Breast epithelium (tissue), 4 donors: ENCODE measurements at places on chromosomes 1 and 21.

DNA sequence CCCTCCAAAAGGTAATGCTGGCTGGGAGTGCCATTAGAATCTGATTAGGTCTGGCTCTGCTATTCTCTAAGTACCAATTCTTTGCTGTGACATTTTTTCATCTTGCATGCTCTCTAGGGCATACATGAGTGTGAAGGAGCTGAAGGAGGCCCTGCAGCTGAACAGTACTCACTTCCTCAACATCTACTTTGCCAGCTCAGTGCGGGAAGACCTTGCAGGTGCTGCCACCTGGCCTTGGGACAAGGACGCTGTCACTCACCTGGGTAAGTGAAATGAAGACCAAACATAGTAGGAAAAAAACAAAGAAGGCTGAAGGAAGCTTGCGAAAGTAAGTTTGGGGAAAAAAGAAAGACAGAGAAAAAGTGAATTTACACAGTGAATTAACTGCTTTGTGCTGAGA lies 207.9 kb downstream of the PAPPA2 start:
- DNase-seq: no peak

GRCh38 chr1:151196292-151196800 lies 2.0 kb upstream of the PIP5K1A start:
- no peak for DNase-seq

GRCh38 chr1:205054013-205054412 lies 11.0 kb downstream of the CNTN2 start:
- no peak for DNase-seq

DNA sequence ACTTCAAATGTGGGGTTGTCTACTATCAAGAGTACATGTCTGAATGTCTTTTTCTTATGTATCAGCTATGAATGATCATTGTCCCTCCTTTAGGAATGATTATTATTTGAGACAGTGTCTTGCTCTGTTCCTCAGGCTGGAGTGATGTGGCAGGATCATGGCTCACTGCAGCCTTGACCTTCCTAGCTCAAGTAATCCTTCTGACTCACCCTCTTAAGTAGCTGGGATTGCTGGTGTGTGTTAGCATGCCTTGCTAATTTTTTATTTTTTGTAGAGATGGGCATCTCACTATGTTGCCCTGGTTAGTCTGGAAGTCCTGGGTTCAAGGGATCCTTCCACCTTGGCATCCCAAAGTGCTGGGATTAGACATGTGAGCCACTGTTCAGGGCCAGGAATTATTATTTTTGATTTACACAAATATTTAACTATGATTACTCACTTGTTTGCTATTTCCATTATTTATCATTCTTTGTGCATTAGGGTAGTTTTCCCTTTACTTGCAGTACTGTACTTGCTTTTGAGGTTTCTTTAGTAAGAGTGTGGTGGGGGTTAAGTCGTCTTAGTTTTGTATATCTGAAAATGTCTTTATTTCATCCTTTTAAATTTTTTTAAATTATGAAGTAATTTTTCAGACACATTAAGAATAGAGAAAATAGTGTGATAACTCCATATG lies 12.8 kb downstream of the S100A7 start:
- no peak for DNase-seq

- peak; percentile 86 for DNase-seq
Observed at GRCh38 chr1:153880962-153881361, 41.8 kb downstream of the GATAD2B start.

DNA sequence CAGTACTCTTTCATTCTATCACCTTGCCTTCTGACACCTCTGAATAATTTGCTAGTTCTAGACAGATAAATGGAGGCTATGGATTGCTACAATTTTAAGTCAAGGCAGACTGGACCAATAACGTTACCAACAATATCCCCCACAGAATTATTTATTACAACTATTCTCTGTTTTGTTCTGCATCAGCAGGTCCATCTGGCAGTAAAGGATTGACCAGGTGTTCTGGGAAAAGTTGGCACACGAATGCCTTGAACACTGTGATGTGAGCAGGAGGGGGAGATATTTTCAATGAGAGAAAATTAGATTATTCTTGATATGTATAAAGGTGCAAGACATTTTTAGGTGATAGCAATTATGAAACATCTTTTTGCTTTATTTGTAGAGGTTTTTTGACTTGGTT lies 718.8 kb upstream of the TMPRSS15 start:
- DNase-seq: no peak

DNA sequence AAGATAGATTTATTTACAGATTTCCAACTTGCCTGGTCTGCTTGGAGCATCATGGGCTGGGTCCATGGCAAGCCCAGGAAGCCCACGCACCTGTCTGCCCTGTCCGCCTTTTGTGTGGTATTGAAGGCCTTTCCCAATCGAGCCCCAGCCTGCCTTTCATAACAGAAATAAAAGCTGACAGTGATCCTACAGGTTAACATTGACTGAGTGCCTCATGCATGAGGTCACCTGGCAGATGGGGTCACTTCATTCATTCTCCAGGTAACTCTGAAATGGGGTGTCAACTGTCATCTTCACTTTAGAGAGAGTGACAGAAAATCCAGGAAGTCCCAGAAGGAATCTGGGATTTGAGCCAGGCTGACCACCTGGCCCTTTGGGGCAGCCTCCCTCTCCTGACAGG lies 36.3 kb upstream of the CASZ1 start:
- no peak for DNase-seq

DNA sequence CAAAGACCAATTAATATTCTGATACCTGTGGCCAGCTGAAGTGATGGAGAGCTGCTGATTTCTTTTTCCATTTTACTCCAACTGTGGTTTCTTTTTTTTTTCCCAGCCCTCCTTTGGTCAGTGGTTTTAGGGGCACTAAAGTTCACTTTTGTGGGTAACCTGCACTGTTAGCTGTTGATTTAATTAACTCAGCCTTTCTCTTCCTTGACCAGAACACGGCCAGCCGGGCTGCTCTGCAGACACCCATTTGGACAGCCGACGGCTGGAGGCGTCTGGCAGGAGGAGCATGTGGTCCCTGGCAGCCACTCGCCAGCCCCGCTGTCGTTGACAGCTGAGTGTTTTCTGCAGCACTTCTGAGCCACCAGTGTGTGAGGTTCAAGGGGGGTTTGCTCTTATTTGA lies 136.2 kb upstream of the RUNX3 start:
- DNase-seq: no peak

- no peak for DNase-seq
Observed at GRCh38 chr1:225608014-225608796, 44.7 kb downstream of the ENAH start.

DNA sequence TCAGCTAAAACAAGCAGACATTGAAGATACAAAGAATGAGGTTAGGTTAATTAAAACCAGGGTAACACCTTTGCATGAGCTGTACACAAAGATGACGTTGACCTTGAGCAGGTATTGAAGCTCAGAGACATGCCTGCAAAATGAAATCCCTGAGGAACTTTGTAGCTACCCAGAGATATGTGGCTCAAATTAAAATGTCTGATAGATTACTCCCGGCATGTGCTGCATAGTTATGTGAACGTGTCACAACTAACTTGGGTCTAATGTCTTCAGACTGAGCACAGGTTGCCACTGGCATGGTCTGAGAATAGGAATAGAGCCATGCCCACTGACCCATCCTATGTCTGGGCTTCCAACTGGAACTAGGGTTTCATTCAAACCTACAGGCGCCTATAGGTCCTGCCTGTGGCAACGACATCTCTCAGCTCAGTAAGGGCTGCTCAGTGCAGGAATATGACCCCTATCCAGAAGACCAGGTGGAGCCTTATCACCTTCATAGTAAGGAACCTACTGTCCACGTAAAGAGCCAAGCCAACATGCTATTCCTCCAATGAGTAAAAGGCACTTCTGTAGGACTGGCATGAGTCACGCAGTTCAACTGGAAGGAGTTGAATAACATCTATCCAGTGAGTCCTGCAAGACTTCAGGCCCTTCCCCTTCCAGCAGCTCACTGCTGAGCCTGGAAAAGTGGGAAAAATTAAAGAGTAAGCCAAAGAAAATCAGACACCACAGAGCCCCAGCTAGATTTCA lies 60.7 kb downstream of the PRKAB2 start:
- DNase-seq: no peak

GRCh38 chr1:115430441-115431158 lies 92.6 kb upstream of the NGF start:
- no peak for DNase-seq

GRCh38 chr1:17696417-17697301 lies 58.5 kb upstream of the ACTL8 start:
- peak; percentile 29 for DNase-seq

- DNase-seq: no peak
Observed at GRCh38 chr1:110336300-110337039, 2.7 kb upstream of the RBM15 start.

- no peak for DNase-seq
Observed at GRCh38 chr21:24716281-24716918, 890.9 kb downstream of the MRPL39 start.

DNA sequence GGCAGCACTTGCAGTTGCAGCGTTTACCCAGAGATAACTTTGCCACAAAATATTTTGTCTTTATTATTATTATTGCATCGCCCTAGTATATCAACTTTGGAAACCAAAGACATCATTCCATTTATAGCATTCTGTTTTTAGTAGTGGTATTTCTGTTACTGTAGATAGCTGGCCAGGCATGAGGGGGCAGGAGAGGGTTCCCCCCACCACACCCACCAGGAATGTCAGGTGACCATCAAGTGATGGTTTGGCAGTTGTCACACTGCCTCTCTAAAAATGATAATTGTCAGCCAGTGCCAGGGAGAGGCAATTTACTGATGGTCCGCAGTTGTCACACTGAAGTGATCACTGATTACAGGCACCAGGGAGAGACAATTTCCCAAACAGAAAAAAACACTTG lies 135.6 kb downstream of the TSEN15 start:
- no peak for DNase-seq

GRCh38 chr21:29406385-29406784 lies 107.7 kb downstream of the BACH1 start:
- no peak for DNase-seq

- DNase-seq: no peak
Observed at GRCh38 chr21:42277593-42277992, 37.6 kb downstream of the TFF3 start.

DNA sequence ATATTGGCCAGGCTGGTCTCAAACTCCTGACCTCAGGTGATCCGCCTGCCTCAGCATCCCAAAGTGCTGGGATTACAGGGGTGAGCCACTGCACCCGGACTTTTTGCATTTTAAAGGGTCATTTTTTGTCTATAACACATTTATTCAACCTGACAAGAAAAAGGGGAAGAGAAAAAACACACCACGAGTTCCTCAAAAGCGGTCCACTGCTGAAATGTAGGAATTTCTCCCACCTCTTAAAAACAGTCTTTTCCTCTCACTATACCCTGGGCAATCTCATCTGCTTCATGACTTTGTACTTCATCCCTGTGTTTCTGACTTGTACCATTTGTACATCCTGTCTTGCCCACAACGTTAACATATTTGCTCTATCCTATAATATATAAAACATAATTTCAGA lies 413.3 kb upstream of the PTBP2 start:
- DNase-seq: no peak

DNA sequence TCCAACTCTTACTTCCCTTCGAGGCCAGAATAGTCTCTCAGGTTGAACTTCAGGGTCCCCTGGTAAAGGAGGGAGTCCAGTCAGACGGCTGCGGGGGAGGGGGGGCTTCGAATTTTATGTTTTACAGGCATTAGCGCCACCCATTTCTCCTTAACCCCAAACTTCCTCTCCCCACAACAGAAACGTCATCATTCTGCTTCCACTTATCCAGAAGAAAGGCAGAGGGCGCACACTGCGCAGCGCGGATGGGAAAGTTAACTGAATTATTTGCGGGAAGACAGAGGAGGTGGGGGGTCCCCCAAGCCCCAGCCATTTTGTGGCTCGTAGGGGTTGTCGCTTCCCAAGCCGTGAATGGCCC lies 529 bp upstream of the PRMT2 start:
- peak; percentile 67 for DNase-seq

DNA sequence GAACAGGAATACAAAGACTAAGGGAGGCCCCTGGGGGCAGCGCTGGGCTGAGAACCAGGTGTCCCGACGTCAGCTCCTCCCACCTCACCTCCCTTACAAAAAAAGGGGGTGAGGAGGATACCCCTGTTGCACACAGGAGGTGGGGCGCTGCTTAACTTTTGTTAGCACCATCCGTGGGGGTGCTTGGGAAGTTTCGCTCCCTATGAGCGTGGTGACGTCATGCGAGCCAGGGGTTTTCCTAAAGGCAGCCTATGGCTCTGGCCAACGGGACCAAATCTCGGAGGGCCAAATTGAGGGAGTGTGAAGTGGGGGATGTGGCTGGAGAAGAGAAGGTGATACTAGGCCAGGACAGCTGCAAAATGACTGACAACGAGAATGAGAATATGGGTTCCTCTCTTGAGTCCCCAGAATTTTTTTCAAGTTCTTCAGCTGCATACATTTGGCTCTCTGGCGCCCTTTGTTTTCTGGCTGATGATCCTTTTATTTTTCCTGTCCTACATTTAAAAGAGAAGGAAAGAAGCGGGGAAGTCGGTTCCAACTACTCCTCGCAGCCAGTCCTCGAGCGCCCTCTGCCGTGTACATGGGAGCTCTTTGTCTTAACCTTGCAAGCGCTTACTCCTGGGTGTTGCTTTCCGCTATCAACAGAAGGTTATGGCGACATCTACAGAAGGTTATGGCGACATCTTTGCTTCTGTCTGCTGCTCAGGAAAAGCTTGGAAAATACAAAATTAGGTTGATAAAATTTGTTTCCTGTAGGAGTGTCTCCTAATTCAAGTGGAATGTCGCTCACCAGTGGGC lies 48.0 kb upstream of the ZC3H11B start:
- peak; percentile 80 for DNase-seq

DNA sequence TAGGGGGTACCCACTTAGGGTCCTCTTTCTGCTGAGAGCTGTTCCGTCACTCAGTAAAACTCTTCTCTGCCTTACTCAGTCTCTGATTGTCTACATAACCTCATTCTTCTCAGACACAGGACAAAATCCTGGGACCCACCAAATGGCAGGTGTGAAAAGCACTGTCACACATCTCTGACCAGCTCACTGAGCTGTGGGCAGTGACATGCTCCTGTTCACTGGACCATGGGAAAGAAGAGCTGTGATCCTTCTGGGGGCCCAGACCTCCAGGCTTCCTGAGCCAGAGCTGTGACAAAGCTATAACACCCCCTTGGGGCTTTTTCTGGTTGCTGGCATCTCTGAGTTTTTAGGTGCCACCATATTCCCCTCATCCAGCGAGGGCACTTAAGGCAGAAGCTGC lies 115.7 kb downstream of the NTPCR start:
- no peak for DNase-seq

GRCh38 chr1:229271448-229272159 lies 693 bp downstream of the RAB4A start:
- no peak for DNase-seq

GRCh38 chr1:172654535-172654934 lies 4.4 kb upstream of the FASLG start:
- no peak for DNase-seq

GRCh38 chr1:88647749-88648415 lies 36.2 kb upstream of the PKN2 start:
- peak; percentile 22 for DNase-seq
